ENCODE measurements at places on chromosomes 2 and 18.

- no peak for DNase-seq
Measured at GRCh38 chr2:162840598-162841246, 2.2 kb upstream of the KCNH7 start.

- DNase-seq = no peak
Measured at GRCh38 chr2:6924924-6925409, 7.8 kb downstream of the RNF144A start.

DNA sequence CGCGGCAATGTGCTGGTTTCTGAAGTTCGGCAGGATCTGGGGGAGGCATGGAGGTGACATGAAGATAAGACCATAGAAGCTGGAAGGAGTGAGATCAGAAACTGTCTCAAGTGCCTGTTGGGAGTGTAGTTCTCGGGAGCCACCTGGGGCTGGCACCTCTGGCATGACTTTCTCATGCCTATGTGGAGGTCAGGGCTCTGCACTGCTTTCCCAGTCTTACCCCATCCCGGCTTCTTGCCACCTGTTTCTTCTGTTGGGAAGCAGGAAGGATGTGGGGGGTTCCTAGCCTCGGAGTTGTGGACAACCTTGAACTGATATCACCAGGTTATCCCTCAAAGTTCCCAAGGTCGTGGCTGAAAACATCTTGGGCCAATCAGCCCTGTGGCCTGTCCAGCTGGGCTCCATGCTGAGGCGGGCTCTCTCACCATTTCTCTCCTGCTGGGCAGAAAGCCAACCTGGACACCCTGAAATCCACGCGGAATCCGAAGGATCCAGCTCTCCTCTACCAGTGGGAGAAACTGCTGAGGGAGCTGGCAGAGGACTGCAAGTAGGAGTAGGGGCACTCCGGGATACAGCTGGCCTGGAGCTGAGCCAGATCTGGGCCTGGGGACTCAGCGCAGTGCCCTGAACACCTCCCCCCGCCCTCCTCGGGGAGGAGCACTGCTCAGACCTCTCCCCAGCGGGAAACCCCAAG lies 42.5 kb downstream of the FER1L5 start:
- DNase-seq = no peak

DNA sequence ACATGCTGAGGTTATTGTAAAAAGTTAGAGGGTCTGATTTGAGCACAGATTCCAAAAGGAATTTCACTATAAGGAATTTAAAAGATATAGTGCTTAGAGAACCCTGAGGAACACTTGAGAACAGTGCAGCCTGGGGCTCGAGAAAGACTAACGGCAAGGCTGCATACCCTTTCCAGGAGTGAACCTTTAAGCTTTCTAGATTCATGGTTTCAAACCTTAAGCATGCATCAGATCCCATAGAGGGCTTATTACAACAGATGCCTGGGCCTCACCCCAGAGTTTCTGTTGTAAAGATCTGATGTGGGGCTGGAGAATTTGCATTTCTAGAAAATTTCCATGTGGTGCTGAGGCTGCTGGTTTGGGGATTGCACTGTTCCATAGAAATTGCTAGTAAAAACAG lies 90.5 kb upstream of the IL1R2 start:
- no peak for DNase-seq

GRCh38 chr2:205989271-205990071 lies 96.5 kb downstream of the INO80D start:
- no peak for DNase-seq

GRCh38 chr2:8403876-8404275 lies 278.0 kb upstream of the ID2 start:
- DNase-seq = no peak

DNA sequence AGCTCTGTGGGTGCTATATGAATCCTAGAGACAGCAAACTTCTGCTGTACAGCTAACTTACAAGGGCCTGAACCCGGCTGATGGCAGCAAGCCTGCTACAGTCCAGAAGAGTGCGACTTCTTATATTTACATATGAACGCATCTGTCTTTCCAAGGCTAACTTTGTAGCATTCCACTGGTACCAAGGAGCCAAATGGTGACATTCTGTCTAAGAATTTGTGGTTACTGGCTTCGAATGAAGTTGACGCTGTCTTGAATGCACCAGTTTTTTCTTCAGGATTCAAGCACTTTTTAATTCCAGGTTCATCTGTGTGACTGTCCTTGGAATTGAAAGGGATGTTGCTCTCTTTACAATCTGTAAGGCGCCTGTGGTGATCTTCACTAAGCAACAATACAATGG lies 42.4 kb downstream of the THUMPD2 start:
- DNase-seq = no peak

DNA sequence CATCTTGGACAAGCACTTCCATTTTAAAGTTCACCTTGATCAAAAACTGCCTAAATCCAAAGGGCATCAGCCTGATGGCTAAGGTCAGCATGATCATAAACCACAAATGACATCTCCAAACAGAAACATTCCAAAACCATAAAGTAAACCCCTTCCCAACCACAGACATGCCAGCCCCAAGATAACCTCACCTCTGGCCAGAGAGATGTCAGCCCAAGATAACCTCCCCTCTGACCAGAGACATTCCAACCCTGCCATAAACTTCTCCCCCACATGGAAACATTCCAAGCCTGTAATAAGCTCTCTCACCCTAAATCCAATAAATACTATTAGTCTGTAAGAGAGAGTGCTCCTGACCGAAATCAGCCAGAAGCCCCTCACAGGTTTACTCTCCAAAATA lies 18.6 kb upstream of the MARCO start:
- no peak for DNase-seq

DNA sequence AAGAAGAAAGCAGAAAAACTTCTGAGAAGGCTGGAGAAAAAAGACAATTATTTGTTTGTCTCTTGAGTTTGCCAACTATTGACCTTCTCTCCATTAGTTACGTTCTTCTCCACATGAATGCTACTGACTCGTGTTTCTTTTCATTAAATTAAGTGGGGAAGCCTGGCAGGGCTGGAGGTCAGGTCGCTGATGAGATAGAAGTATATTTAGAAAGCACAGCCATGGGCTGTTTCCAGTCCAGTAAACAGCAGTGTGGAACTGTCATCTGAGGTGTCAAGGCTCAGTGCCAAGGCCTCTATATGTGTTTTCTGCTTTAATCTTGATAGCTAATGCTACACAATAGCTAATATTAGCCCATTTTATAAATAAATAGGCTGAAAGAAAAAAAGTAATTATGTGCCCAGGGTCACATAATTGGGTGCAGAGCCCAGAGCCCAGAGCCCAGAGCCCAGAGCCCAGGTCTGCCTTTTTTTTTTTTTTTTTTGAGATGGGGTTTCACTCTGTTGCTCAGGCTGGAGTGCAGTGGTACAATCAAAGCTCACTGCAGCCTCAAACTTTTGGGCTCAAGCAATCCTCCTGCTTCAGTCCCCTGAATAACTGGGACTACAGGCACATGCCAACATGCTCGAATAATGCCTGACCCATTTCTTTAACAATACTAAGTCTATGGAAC lies 6.3 kb downstream of the MSGN1 start:
- no peak for DNase-seq

DNA sequence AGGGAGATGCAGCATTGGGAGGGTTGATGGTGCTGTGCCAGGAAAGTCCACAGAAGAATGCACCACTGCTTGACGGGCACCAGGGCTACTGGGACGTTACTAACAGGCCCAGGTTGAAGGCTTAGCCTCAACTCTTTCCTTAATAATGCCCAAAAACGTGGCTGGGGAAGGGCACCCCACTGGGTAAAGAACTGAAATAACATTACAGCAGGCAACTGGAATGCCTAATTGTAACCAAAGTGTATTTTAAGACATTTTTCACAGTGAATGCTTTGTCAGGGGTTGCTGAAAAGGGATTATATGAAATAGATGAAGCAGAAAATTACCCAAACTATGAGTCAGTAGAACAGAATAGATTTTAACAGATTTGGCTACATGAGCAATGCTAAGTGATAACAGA lies 191.3 kb downstream of the CMPK2 start:
- no peak for DNase-seq

GRCh38 chr2:181104512-181105115 lies 124.2 kb downstream of the UBE2E3 start:
- DNase-seq = no peak

GRCh38 chr18:22257022-22257543 lies 87.7 kb downstream of the GATA6 start:
- DNase-seq = no peak

DNA sequence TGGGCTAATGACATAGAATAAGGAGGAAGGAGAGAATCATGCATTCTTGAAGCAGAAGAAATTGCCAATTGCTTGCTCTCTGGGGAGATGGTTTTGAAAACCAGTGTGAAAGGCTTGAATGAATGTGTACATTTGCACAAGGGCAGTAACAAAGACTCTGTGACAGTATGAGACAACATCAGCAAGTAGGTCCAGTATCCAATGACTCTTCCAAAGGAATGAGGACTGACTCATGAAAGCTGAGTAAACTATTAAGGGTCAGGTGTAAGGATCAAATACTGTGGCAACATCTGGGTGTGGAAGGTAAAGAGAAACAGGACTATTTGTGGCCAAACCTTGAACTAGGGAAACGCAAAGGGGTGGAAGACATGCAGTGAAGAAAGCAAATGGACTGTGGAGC lies 886.0 kb upstream of the CHAC2 start:
- DNase-seq = no peak

- DNase-seq = no peak
Measured at GRCh38 chr2:85747441-85747840, 6.3 kb upstream of the ATOH8 start.

GRCh38 chr2:239208465-239209180 lies 192.2 kb downstream of the HDAC4 start:
- no peak for DNase-seq

GRCh38 chr2:169761251-169761969 lies 27.8 kb downstream of the KLHL23 start:
- no peak for DNase-seq

GRCh38 chr18:29664278-29665036 lies 1378.1 kb downstream of the DSC3 start:
- DNase-seq = no peak
